ENCODE measurements at places on chromosomes 5 and 9.

- DNase-seq = no peak
Observed at GRCh38 chr9:107226421-107226820, 56.7 kb upstream of the RAD23B start.

DNA sequence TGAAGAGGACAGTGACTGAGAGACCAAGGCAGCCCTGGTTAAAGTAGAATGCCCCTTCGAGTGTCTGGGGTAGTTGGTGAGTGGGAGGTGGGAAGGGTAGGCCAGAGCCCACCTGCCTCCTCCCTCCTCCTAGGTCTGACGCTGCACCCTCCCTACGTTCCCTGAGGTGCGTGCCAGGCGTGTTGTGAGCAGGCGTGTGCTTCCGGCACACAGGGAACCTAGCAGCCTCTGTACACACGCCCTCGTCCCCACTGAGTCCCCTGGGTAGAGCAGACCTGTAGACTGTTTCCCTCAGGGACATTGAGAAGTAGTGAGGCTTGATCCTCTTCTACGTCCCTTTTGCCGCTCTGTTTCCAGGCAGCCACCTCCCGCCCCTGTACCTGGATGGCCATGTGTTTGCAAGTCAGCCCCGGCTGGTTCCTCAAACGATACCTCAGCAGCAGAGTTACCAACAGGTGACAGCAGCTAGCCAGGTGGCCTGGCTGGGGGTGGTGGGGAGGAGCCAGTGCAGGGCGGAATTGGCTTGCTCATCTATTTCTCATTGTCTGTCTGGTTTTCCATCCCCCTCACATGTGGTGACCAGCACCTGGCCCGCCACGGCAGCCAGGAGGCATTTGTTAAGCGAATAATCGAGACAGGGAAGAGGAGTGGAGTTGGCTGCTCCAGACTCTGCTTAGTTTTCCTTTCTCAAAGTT lies 16.8 kb upstream of the POMT1 start:
- no peak for DNase-seq

- DNase-seq = no peak
Observed at GRCh38 chr5:151024440-151025249, 4.3 kb downstream of the GPX3 start.

- DNase-seq = no peak
Observed at GRCh38 chr5:132222649-132223038, 5.0 kb downstream of the P4HA2 start.

DNA sequence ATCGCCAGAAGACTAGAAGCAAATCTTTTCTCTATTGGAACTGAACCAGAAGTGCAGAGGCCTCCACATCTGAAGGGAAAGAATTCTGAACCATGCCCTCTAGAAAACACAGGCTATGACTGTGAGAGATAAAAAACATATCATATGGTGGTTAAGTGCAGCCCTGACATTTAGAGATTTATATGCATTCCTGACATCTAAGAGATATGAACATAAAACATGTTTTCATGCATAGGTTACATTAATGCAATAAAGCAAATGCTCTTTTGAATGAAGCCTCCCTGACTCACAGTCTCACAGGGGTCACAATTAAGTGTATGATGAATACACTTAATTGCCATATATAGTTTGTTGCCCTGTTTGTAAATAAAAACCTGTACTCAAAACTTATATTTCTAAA lies 28.9 kb upstream of the CKMT2 start:
- no peak for DNase-seq

- no peak for DNase-seq
Observed at GRCh38 chr9:78050421-78050820, 18.8 kb upstream of the GNAQ start.

DNA sequence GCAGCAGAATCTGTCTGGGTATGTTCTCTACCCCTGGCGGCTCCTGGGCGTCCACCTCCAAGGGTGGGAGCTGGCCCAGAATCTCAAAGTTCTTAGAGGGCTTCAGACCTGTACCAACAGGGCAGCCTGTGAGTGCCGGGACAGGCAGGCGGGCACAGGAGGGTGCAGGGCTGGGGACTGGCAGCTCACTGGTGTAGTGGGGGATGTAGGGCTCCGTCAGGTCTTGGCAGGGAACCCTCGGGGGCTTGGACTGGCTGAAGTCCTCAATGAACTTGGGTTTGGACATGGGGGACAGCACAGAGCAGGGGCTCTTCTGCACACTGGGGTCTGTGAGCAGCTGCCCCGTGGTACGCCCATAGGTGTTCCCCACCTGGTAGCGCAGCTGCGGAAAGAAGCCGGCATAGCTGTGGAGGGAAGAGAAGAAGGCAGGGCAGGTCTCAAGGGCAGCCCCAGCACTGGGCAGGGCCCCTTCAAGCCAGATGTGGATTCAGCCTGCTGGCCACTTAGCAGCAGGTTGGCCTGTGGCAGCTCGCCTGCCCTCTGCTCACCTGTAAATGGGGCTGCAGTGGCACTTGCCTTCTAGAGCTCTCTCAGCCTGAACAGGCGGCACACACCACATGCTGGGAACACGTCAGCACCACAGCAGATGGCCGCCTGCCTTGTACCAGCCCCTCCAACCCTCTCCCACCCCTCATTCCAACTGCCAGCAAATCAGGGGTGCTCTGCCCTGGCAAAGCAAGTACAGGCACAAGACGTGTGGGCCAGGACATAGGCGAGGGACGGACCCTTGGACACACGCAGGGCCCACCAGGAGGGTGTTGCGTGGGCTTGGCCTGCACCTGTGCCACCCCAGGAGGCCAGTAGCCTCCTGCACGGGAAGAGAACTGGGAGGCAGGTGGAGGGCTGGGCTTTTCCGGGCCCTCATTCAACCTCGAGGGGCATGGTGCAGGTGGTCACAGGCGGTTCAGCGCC lies 4.6 kb downstream of the TUBB4B start:
- no peak for DNase-seq

- DNase-seq = no peak
Observed at GRCh38 chr5:60444661-60445360, 255.2 kb downstream of the DEPDC1B start.

DNA sequence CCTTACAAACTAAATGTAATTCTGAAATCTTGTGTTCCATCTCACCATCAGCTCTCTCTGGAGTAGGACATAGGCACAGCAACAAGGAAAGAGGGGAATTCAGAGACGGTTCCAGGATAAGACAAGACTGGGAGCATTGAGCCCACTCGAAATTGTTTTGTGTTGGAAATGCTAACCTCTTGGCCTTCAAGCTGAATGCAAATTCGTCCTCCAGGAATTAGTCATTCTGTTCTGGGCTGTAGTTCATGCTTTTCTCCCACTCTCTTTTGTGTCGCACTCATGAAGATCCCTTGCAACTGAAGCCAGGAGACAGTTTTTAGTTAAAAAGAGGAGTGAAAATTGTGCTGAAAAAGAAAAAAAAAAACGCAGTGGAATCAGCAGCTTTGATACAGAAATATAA lies 121.7 kb upstream of the SEMA6A start:
- DNase-seq = no peak

- DNase-seq = peak; percentile 62
Observed at GRCh38 chr9:112731971-112732370, 14.1 kb upstream of the INIP start.

GRCh38 chr5:134510970-134511795 lies 14.3 kb upstream of the JADE2 start:
- DNase-seq = peak; percentile 74
